Stimulated activated CD8-positive, alpha-beta memory T cell treated with anti-CD3 and anti-CD28 coated beads, Interleukin-7, amount 100 ng/mL, for 4 hours (primary cell): ENCODE measurements at places on chromosomes 3 and 15.

DNA sequence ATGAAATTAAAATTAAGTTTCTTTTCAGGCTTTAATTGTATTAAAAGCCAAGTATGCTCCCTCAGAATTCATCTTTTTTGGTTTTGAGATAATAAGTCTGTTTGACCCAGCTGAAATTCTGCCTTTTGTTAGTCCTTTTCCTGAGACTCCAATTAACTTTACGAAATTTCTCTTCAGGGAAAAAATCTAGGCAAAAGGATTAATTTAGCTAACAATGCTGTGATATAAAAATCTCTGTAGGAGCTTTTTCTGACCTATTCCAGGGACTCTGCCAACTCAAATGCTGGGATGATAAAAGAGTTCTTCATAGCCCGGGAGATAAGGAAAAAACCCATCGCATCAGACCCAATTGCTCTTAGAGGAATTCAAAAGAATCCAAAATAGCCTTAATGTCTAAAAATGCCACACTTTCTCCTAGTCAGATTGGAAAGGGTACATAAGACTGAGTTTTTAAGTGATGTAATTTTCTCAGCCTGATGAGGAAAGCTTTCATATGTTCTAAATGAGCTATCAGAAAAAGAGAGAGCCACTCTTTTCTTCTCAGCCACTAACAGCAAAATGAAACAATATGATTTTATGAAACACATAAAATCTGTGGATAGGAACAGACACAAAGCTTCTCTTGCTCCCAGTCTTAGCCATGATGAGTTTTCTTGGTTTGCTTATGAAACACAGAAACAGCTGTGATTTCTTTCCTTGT lies 405.1 kb downstream of the ROBO1 start:
- DNase-seq, result no peak

DNA sequence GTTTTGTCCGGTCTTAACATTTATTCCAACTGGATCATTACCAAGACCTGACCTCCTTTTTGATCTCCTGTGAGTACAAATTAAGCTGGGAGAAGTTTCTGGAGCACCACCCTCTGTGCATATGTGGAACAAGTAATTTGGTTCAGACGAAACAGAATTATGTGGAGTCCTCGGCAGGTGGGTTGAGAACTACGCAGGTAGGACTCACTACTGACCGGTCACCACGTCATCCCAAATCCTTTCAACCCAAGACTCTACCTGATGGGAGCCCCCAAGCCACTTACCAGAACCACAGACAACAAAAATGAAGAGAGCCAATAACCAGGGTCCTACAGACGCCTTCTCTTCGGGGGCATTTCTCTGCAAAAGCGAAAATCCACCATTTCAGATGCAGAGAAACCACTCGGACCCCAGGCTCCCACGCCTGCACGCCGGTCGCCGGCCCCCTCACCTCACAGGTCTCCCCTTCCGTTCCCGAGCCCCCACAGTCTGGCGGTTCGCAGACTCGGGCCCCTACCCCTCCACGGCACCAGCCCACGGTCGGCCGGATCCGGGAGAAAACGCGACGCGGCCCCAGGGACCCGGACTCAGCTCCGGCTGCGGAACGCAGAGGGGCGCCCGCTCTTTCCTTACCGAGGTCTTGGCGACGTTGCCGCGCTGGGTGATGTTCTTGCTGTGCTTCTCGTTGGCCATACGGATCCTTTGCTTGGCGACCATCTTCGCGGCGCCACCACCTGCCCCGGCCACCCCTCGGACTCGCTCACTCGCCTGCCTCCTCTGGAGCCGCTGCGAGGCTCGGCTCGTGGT lies 674 bp downstream of the SERP1 start:
- DNase-seq, result peak; percentile 5

DNA sequence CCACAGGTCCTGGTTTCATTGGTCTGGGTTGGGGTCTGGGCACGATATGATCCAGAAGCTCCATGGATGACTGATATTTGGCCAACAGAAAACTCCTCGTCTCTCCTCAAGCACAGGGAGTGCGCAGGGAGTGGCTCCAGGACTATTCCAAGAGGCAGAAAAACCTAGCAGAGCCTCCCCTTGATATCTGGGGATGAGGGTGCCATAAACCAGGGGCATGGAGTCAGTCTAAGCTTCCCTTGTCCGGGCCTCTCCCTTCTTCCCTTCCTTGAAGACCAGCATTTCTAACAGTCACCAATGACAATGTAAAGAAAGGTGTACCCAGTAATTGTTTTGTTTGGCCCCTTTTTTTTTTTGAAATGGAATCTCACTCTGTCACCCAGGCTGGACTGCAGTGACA lies 99.4 kb upstream of the HACD2 start:
- DNase-seq, result no peak

- no peak for DNase-seq
Measured at GRCh38 chr15:57060799-57061198, 142.4 kb downstream of the TCF12 start.

DNA sequence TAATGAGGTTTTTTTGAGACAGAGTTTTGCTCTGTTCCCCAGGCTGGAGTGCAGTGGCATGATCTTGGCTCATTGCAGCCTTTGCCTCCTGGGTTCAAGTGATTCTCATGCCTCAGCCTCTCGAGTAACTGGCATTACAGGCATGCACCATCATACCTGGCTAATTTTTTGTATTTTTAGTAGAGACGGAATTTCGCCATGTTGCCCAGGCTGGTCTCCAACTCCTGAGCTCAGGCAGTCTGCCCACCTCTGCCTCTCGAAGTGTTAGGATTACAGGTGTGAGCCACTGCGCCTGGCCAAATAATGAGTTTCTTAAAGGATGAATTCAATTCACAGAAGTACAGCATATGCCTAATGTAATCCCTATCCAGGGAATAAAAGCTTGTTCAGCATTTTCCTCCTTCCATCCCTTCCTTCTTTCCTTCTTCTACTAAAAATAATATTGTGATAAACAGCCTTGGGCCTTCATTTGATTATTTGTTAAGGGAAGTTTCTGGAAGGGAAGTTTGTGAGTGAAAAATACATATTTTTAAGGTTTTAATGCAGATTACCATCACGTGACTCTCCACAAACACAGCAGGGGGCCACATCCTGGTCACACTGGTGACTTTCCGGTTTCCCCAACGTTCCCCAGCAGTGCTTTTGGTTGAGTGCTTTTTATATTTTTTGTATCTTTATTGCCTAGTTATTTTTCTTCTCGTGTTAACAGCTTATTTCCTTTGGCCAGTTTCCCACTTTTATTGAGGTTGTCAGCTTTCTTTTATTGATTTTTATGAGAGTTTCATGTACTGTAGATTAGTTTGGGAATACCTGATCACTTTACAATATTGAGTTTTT lies 116.8 kb downstream of the USP13 start:
- no peak for DNase-seq

- no peak for DNase-seq
Measured at GRCh38 chr3:110307065-110307809, 764.4 kb upstream of the NECTIN3 start.

DNA sequence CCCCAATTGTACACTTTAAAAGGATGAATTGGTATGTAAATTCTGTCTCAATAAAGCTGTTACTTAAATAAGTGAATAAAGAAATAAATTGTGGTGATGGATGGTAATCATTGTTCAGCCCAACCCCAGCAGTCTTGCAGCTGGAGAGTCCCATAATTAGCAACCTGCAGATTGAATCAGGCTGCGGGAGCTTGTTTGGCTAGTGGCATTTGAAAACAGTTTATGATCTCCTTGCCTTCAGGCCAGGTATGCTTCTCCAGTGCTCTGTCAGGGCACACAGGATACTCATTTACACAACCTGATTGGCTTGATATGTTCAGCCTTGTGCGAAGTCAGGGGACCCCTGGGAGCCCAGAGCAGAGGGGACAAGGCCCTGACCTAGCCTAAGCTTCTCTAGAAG lies 16.5 kb upstream of the TSEN2 start:
- DNase-seq, result no peak

GRCh38 chr3:37489355-37489754 lies 315.0 kb upstream of the LRRFIP2 start:
- DNase-seq, result no peak

GRCh38 chr3:142963516-142964448 lies at the start of gene PAQR9:
PAQR9 (minus strand) TSS chr3:142963674; CDS start chr3:142963336, 338 bp downstream.
- no peak for DNase-seq

DNA sequence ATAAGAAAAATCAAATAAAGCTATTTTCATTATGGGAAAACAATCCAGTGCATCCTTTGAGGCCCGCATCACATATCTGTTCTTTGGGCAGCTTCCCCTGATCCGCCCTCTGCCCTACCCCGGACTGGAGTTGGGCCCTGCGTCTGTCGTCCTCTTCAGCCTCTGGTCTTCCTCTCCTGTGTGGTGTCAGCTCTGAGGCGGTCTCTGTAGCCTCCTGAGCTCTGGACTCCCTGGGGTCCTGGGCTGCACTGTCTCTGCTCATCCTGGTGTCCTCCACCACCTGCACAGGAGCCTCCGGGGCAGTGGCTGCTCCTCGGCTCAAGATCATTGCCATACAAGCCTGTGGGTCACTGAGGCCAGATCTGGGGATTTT lies 7.4 kb upstream of the SNX22 start:
- DNase-seq, result no peak

DNA sequence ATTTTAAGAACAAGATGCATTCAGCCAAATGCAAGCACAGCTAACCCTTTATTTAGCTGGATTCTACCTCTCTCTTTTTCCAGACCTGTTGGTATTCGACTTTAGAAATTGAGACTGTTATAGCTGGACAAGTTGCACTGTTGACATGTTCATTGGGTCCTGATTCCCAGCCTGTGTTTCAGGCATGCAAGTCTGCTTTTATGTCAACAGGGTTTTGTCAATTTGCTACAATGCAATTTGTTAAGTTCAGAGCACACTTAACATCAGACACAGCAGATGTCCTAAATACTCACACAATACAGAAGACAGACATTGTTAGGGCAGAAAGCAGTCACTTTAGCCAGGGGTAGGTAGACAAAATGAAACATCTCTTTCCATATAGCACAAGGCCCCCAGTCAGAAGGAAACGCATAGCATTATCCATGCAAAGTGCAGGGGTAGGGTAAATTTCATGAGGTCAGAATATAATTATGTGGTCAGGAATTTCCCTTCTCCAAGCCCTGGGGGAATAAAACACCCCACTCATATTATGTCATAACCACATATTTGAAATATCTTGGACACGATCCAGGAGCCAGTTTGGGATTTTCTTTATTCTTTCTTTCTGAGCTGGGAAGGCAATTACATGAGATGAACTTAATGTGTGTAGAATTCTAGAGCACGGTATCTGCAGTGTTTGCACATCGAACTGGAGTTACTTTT lies 504.1 kb downstream of the NTRK3 start:
- DNase-seq, result no peak

DNA sequence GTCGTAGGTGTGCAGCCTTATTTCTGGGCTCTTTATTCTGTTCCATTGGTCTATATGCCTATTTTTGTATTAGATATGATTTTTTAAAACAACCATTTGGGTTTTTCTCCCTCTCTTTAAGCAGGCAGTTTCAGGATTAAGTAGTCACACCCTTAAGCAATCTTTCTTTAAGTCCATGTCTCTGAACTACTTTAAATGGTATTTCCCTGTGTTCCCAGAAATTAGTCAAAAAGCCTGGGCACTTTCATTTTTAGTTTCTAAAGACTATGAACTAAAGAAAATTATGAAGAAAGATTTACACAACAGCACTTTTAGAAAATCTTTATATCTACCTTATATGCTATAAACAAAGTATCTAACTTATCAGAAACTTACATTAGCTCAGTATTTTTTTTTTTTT lies 110.3 kb downstream of the FAIM start:
- no peak for DNase-seq

DNA sequence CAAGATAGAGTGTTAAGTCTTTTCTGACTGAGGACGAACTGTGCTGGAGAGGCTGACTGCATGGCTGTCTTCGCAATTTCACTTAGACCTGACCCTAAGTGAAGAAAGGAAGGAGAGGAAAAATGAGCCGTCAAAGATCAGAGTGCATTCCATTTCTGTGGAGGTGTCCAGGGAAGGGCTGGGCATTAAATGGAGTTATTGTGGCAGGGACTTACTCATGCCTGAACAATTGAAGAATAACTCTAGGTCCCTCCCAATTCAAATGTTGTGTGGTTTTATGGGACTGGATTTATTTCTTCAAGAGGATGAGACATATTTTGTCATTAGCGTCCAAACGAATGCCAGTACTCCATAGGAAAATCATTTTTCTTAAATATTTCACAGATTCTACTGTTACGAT lies 187.3 kb upstream of the CFAP20DC start:
- no peak for DNase-seq

DNA sequence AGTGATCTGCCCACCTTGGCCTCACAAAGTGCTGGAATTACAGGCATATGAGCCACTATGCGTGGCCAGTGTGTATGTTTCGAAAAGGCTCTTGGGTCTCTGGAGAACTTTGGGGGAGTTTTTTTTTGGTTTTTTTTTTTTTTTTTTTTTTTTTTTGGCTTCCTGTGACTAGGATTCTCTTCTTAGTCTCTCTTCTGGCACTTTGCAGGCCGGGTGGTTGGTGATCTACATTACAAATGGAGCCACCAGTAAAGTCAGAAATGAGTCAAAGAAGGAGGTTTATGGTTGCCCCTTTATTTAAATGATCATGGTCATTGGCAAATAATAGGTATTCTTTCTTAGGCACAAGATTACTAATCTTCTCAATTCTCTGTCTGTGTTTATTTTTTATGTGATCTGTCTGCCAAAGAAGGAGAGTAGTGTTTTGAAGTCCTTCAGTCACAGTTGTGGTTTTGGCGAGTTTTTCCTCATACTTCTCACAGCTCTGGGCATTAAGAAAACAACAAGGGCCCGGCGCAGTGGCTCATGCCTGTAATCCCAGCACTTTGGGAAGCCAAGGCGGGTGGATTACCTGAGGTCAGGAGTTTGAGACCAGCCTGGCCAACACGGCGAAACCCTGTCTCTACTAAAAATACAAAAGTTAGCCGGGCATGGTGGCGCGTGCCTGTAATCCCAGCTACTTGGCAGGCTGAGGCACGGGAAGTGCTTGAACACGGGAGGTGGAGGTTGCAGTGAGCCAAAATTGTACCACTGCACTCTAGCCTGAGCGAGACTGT lies 38.3 kb downstream of the PDE8A start:
- DNase-seq, result no peak

DNA sequence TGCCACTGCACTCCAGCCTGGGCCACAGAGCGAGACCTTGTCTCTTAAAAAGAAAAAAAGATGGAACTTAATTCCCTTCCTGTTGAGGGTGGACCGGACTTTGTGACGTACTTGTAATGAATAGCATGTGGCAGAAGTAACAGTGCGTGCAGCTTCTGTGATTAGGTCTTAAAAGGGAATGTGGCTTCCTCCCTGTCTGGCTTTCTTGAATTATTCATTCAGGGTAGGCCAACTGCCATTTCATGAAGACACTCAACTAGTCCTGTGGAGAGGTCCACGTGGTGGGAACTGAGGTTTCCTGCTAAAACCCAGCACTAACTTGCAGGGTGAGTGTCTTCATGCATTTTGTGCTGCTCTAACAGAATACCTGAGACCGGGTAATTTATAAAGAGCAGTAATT lies 98.9 kb upstream of the PIAS1 start:
- no peak for DNase-seq
